ENCODE measurements at places on chromosomes 3 and 15.
A peak's percentile ranks its signal among the peaks of the same experiment; 100 is the strongest.

GRCh38 chr15:32029862-32030781 lies at the start of gene CHRNA7:
TSS of gene CHRNA7 (plus strand) at chr15:32030515. CDS start at chr15:32030595, 80 bp downstream.
- peak; percentile 92 for DNase-seq

DNA sequence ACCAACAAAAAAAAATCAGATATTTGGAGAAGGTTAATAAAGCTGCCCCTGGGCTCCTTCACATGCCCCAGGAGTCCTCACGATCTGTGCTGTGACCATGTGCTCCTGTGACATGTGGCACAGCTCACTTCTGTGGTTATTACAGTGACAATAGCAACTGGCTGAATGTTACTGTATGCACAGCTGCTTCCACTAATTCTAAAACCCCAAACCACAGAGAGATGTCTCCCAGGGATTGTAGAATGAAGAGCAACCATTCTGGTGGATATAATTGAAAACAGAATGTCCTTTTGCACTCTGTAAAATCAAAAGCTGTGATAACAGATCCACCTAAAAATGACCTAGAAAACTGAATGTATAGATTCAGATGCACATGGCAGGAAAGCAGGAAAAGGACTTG lies 489.2 kb upstream of the CNTN4 start:
- no peak for DNase-seq

- DNase-seq: no peak
Observed at GRCh38 chr3:108602249-108602934, 12.9 kb downstream of the DZIP3 start.

DNA sequence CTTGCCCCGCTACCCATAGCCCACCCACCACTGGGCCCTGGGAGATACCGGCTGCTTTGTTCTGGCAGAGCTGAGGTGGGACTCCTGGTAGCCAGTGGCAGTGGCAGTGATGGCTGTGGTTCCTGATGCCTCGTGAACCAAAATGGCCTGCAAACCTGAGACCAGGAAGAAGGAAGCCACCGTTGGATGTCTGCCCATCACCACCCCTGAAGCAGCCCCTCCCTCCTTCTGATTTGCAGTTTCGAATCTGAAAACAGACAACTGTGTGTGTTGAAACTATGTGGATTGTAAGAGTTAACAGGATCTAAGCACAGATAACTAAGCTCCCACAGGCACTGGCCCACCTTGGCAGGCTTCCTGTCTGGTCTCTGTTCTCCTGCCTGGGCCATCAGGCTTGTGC lies 66.6 kb downstream of the NUP210 start:
- no peak for DNase-seq

DNA sequence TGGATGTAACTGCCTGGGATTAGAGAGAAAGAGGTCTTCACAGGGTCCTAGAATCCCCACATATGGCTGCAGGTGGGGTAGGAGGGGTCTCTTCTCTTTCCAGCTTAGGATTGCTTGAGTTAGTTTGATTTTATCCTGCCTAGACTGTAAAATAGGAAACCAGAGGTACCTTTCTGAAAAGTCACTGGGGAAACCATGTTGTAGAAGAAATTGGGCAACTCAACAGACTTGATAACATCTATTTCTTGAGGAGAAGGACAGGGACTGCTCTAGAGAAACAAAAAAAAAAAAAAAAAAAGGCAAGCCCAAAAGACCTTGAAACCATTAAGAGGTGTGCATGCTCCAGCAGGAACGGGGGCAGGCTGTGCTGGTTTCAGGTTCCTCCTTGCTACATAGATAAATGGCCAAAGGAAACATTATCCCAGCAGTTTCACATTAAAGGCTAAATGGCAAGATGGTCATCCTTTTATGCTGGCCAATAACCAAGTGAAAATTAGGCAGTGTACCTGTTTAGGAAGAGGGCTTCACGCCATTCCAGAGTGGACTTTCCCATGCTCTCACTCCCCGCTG lies 116.1 kb downstream of the ALDH1A2 start:
- DNase-seq: no peak

DNA sequence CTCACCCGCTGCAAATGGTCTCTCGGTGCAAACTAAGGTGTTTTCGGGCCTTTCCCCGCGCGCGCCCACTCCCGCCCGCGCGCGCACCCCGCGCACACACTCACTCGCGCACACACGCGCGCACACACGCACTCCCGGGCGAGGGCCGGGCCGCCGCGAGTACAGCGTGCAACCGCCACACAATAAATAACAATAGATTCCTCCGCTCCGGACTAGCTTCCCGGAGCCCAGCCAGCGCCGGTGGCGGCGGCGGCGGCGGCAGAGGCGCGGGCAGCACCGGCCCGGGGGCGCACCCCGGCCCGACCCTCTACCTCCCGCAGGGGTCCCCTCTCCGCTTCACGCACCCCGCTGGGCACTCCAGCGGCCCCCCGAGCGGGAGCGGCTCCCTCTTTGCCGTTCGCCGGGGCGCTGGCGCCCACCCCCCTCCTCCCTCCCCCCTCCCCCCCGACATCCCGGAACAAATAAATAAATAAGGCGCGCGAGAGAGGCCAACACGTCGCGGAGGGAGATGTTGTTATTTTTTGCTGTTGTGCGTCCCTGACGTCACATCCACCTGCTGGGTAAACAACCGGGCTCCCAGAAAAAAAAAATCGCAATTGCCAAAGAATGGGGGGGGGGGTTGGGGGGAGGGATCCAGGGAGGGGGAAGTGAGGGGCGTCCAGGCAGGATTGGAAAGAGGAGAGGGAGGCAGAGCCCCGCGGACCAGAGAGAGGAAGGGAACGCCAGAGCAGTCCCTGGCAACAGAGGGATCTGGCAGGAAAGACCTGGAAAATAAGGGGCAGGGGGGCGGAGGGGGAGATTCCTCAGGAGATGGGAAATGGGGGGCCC lies at the start of gene FOXP1:
Gene FOXP1, minus strand, starts transcription at position 163 of the 828 bp plus-strand sequence. CDS start 385,347 bp downstream, outside the sequence.
- DNase-seq: peak; percentile 82

DNA sequence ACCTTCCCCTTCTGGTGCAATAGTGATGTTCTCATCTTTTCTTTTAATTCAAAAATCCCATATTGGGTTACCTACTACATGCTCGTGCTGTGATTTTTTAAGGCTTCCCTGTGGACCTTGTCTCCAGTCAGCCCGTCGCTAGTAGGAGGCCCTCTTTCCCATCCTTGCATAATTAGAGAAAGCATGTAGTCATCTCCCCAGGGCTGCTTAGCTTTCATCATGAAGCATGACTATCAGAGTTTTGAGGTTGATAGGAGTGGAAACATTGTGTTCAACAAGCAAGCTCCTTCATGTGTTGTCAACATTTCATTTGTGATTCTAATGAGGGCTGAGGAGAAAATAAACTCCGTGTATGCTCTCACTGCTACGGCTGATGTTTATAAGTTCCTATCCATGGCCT lies 8.7 kb upstream of the LRTM1 start:
- DNase-seq: no peak

GRCh38 chr3:184259878-184260723 lies 1.3 kb downstream of the CAMK2N2 start:
- DNase-seq: peak; percentile 96

GRCh38 chr15:77496715-77497109 lies 76.0 kb downstream of the HMG20A start:
- peak; percentile 90 for DNase-seq

- no peak for DNase-seq
Observed at GRCh38 chr3:100209948-100210771, 50.6 kb upstream of the TBC1D23 start.

- peak; percentile 73 for DNase-seq
Observed at GRCh38 chr3:125054449-125055329, 1.1 kb downstream of the HEG1 start.

- no peak for DNase-seq
Observed at GRCh38 chr3:167864552-167864874, 129.0 kb downstream of the SERPINI1 start.

DNA sequence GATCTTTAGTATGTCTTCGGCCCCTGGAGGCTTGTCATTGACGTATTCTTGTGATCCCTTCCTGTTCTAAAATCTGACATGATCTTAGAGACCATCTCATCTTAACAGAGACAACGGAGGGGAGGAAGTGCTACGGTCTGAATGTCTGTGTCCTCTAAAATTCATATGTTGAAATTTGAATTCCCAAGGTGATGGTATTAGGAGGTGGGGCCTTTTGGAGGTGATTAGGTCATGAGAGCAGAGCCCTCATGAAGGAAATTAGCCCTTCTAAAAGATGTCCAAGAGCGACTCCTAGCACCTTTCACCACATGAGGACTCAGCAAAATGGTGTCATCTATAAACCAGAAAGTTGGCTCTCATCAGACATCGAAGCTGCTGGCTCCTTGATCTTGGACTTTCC lies 233.2 kb upstream of the CMC1 start:
- DNase-seq: no peak

- peak; percentile 86 for DNase-seq
Observed at GRCh38 chr3:123584284-123584987, 417 bp downstream of the HACD2 start.

All from H7 (cell line).